ENCODE measurements at places on chromosomes 4 and X.

DNA sequence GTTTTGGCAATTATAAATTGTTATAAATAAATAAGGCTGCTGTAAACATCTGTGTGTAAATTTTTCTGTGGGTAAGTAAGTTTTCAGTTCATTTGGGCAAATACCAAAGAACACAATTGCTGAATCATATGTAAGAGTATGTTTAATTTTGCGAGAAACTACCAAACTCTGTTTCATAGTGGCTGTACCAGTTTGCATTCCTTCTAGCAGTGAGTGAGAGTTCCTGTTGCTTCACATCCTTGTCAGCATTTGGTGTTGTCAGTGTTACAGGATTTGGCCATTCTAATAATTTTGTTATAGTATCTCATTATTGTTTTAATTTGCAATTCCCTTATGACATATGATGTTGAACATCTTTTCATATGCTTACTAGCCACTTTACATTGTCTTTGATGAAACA, 48.4 kb downstream of the ARFIP1 start:
- no peak for DNase-seq

GRCh38 chr4:47701286-47701685, 136.6 kb downstream of the CORIN start:
- DNase-seq, result no peak

DNA sequence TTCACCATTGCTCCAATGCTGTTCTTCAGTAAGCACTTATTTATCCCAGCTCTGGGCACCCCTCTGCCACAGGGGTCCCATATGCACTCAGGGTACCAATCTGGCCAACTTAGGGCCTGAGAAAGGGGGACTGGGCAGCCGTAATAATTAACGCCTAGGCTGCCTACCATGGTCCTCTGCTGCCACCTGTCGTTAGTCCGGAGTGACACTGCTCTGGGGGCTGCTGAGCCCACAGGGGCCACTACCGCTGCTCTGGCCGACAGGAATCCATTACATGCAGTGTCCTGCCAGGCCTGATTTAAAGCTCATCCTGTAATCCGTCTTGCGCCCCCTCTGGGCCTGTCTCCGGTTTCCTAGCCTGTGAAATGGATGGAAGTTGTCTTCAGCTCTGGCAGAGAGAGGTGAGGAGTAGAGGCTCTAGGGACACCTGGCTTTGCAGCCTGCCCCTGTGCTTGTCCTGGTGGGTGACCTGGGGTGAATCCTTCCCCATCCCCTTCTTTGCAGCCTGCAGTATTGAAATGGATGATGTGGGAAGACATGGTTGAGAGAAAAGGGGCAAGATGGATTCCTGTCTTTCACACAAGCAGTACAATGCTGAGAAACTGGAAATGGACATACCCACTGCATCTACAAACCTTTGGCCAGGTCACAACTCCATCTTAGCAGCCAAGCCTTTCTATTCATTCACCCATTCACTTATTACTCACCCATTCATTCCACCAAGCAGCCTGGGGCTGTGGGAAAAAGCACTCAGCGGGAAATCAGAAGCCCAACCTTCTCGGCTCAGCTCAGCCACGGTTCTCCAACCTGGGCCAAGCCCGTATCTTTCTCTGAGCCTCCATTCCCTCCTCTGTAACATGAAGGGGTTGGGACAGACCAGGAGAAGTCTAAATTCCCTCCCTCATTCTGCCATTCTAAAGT, 116.3 kb upstream of the NALF2 start:
- DNase-seq, result peak; percentile 18

DNA sequence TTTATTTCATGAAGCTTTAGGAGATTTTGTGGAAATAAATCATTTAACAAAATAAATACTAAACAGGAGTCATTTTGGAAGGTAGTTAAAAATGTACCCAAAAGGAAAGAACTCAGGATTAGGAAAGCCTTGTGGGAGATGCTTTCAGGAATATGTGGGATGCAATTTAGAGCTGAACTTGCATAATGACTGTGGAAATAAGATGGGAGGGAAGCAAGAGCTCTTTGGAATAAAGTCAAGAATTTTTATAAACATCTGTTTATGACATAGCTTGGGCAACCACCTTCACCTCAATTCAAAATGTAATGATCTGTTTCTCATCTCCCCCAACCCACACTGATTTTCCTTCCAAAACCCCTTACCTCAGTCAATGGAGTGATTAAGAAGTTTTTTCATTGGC, 623.8 kb downstream of the FAT4 start:
- DNase-seq, result peak; percentile 10

DNA sequence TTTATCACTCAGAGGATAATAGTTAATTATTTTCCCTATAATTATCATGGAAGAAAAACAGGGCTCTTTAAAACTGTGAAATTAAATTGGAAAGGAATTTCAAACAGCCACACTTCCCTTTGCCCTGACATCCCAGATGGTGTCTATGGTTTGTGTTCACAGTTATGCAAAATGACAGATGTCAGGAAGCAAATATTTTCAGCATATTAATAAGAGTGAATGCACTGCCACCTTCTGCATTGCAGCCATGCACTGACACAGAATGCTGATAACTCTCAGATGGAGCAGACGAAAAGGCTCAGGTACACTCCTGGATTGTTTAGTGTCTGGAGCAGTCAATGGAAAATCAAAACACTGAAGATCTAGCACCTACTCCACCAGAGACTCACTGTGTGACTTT, 57.6 kb downstream of the RWDD4 start:
- DNase-seq, result no peak

DNA sequence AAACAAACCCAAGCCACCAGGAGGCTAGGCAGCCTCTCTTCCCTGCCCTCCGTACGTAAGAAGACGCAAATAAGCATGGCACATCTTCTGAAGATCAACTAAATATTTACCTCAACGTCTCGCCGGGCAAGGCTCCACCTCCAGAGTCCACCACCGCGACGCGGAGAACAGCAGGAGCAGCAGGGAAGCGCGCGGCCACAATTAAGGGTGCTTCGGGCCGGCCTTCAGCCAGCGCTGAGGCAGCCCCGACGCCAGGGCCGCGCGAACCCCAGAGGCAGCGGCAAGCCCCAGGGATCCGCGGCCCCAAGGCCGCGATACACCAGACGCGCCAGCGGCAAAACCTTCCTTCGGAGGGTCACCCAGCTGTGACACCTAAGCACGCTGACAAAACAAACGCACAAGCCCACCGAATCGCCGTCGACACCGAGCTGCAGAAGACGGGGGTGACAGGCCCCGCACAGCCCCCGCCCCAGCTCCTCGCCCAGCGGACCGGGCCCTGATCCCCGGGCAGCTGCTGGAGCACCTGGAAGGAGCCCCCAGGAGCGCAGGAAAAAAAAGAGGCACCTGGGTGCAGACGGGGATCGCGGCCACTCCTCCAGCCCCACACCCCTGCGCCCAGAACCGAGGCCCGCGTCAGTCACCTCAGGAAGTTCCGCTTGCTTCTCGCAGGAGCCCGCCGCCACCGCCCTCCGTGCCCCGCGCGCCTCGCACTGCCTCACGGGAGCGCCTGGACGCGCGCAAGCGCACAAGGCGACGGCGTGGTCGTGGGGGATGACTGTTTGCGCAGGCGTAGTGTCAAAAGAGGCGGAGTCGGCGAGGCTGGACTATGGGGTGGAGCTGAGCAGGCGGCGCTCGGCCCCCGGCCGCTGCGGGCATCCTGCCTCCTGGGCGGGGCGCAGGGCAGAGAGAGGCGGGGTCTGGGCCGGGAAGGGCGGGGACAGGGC, at the start of the genes HAUS3 and POLN:
HAUS3 (minus strand) TSS at position 712 of the 944 bp plus-strand sequence. CDS start 1,175 bp downstream, outside the sequence.
POLN (minus strand) TSS at position 712 of the 944 bp plus-strand sequence. CDS start 12,890 bp downstream, outside the sequence.
- DNase-seq, result peak; percentile 92

DNA sequence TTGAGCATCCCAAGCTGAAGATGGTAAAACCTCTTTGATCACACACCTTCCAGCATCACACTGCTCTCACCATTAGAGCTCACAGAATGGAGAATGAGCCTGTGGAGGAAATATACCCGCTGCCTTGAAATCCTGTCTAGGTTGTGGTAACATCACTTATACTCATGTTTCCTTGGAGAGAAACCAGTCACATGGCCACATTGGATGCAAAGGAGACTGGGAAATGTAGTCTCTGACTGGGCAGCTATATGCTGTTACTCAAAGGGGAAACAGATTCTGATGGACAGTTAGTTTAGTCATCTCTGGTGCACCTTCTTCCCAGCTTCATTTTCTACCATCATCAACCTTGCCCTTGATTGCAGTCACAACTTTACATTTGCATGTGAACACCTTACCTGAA, 286.3 kb downstream of the ANKRD50 start:
- DNase-seq, result no peak

DNA sequence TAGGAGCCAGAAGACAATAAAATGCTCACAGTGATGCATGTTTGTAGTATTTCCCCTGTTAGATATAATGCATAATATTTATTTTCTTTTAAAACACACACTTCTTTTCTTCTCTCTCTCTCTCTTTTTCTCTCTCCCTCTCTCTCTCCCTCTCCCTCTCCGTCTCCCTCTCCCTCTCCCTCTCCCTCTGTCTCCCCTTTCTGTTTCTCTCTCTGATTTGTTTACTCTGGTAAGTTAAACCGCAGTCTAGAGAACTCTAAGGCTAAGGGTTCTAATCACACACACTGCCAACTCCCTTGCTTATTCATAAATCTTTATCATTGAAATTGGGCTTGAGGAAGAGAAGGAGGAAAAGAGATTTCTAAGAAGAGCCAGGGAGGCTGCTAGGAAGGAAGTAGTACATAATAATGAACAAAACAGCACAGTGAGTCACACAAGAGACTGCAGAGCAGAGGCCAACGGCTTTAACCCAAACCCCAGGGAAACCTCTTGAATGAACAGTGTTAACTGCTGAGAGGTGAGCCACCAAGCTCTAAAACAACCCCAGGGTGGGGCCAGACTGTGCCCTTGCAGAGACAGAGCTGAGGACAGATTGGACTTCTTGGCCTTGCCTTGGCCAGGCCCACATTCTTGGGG, 9.1 kb upstream of the PHOX2B start:
- DNase-seq, result no peak

DNA sequence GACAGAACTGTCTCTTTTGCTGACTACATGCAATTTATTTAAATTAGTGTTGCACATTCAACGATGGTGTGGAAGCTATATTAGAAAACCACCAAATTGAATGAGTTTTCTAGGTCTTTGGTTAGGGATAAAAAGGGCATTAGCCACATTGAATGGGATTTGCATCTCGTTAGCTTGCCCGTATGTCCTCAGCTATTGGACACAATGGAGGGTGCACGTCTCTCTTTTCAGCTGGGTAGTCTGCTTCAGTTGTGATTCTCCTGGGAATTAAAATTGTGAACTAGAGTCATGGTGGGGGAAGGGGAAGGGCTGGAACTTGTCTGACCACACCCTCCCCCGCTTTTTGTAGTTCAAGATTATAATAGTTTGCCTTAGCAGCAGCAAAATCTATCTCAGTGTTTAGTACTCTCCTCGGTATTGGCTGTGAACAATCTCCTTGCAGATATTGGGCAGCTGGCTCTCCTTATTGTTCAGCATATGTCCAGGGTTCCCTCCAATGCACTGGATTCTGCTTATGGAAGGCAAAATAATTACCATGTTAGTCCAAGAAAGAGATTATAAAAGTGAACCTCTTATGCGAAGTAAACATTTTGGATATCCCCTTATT, 23.3 kb downstream of the TRIM2 start:
- no peak for DNase-seq

- no peak for DNase-seq
Observed at GRCh38 chr4:47222276-47222675, 190.9 kb downstream of the GABRB1 start.

GRCh38 chr4:152104356-152104755, 343.5 kb upstream of the GATB start:
- DNase-seq, result no peak

DNA sequence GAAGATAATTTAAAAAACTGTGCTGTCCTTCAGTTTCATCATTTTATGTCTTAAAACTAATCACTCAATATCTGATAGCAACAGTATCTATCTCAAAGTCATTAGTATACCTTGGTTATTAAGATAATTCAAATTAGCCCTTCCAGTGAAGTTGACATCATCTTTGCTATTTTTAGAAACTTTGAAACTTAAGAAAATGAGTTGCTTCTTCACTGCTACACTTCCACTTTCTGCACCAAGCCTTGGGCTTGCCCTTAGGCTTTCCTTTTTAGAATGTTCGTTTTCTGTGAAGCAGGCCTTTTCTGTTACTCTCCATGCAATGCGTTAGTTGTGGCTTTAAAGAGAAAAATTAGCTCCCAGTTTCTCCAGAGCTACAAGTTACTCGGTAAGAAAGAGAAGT, 4.4 kb upstream of the VAMP7 start:
- DNase-seq, result no peak

DNA sequence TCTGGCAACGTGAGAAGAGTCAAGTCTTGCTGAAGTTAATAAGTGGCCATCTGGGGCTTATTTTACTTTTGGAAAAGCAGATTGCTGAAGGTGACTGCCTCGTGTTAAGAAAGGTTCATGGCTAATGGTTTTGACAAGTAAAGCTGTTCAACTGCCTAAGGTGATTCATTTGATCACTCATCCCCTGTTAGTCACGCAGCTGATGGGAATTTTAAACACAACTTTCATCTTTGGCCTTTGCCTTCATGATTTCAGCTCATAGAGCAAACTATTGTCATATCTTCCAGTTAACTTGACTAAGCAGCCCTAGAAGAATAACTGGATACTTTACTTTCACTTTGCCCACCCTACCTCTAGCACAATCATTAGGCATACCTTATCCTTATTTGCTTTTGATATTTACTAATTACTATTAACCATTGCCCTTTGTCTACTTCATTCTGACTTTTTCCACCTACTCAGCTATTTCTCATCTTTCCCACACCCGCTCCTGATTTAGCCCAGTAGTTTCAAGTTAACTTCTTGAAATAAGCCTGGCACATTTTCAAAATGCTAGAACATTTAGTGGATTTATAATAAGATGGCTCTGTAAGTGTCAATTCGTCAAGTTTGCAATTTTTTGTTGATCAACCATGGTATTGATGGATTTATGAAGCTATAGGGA, 170.6 kb upstream of the S100G start:
- DNase-seq, result no peak

DNA sequence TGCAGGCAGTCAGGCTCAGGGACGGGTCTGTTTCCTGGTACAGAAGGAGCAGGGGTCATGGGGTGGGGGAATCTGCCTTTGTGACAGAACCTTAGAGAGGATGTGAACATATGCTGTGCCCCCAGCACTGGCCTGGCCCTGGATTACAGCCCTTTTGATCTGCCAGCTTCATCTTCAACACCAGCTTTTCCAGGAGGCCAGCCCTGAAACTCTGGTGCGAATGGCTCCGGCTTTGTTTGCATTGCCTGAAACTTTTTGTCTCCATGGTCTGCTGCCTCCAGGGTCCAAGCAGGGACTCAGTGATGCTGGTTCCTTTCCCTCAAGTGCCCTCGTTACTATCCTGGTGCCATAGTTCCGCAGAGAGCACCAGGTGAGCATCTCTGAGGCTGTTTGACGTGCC, 2.1 kb downstream of the CNGA2 start:
- no peak for DNase-seq

GRCh38 chr4:148081745-148082144, 349.9 kb downstream of the ARHGAP10 start:
- no peak for DNase-seq

GRCh38 chrX:13304052-13304451, 15.8 kb downstream of the ATXN3L start:
- no peak for DNase-seq

GRCh38 chr4:3340700-3341083, 47.9 kb downstream of the RGS12 start:
- no peak for DNase-seq

- no peak for DNase-seq
Observed at GRCh38 chrX:40104630-40104984, 6.8 kb upstream of the BCOR start.

- no peak for DNase-seq
Observed at GRCh38 chrX:54640736-54641135, 110.7 kb downstream of the GNL3L start.

GRCh38 chrX:30798810-30799209, 90.2 kb downstream of the TAB3 start:
- no peak for DNase-seq

- DNase-seq, result no peak
Observed at GRCh38 chr4:112664611-112665010, 27.7 kb downstream of the LARP7 start.
